ENCODE measurements at places on chromosomes 5 and 9. TPM values are rescaled to one million over a fixed set of nuclear protein-coding genes. Genes with fewer than 3 reads are reported as not detected.

GRCh38 chr5:36842087-36842486 lies 34.5 kb upstream of the NIPBL start:
- no peaks in the 10 kb centered on the region for H3K36me3 ChIP-seq
- H3K27me3 ChIP-seq, result no peaks in the 10 kb centered on the region
- no peak for DNase-seq

DNA sequence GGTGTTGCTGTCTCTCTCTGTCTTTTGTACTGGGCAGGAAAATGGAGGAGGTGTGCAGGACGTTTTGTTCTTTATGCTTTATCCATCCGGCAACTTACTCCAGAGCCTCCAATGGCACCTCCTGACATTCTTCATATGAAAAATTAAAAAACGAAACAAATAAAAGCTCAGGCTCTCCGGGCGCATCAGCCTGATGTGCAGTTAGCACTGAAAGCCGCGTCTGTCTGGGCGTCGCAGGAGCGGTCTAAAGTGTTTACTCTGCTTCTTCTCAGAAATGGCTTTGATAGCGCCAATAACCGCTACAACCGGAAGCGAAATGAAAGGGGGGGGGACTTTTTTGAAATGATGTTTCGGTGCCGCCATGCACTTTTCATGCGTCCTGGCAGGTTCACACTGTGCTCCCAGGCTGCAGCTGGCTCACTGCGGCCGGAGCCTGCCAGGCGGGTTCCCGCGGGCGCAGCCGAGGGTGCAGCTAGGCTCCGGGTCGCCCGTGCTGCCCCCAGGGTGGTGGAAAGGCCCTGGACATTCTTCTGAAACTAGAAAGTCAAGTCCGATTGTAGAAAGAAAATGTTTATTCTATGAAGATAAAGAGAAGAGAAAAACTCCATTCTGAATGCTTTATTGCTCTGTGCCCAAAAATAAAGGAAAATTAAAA lies 407.7 kb upstream of the IRX1 start:
- no peak overlapping the region for H3K4me3 ChIP-seq
- no peak for DNase-seq
- H3K36me3 ChIP-seq, result no peaks in the 10 kb centered on the region
- H3K4me1 ChIP-seq, result no peaks in the 10 kb centered on the region

GRCh38 chr5:73032635-73033034 lies 76.8 kb downstream of the FCHO2 start:
- no peak for DNase-seq
- no peaks in the 10 kb centered on the region for H3K27me3 ChIP-seq
- H3K36me3 ChIP-seq, result no peaks in the 10 kb centered on the region
- H3K4me1 ChIP-seq, result peaks cover 4% of the 10 kb centered on the region

DNA sequence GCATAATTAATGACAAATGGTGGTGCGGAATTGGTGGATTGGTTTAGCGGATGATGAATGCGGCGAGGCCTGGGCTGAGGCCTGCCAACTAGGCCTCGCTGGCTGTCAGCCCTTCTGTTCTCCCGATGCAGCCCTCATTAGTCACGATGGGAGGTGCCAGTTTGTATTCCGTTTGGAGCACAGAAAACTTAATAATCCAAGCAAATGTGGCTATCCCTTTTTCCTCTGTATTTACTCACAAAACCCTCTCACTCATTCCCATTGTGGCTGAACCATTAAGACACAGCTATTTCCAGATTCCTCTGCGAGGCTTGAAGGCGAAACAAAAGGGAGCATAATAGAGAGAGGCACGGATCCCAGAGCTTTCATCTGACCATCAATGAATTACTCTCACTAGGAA lies 114.3 kb downstream of the MVB12B start:
- H3K27me3 ChIP-seq, result no peaks in the 10 kb centered on the region
- no peak overlapping the region for H3K4me3 ChIP-seq
- H3K4me1 ChIP-seq, result no peaks in the 10 kb centered on the region
- H3K27ac ChIP-seq, result no peak overlapping the region
- H3K36me3 ChIP-seq, result no peaks in the 10 kb centered on the region

- no peaks in the 10 kb centered on the region for H3K4me1 ChIP-seq
- no peak overlapping the region for H3K27ac ChIP-seq
- H3K4me3 ChIP-seq, result no peak overlapping the region
- peak; percentile 42 for DNase-seq
Observed at GRCh38 chr5:179238628-179238970, 106.7 kb downstream of the ADAMTS2 start.

DNA sequence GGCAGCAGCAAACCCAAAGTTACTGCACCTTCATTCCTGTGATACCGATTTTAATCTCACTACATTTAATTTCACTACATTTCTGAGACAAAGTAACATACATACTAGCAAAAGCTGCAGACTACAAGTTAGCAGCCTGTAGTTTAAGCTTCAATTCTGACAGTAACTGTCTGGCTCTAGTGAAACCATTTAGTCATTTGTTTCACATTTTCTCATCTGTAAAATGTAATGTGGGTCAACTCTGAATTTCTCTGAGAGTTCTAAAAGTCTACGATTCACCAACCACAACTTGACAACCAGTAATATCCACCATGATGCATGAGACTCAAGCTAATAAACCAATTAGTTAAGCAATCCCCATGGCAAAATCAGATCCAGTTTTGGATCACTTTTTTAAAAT lies 408.9 kb downstream of the PDE4D start:
- peaks cover 54% of the 10 kb centered on the region for H3K4me1 ChIP-seq
- H3K27ac ChIP-seq, result no peak overlapping the region
- H3K4me3 ChIP-seq, result no peak overlapping the region
- H3K36me3 ChIP-seq, result no peaks in the 10 kb centered on the region
- no peak for DNase-seq
- H3K27me3 ChIP-seq, result no peaks in the 10 kb centered on the region

GRCh38 chr9:72363236-72363635 lies 1.8 kb downstream of the ZFAND5 start:
- H3K4me3 ChIP-seq, result peak overlapping the region; percentile 73
- H3K27me3 ChIP-seq, result no peaks in the 10 kb centered on the region
- peaks cover 42% of the 10 kb centered on the region for H3K4me1 ChIP-seq

GRCh38 chr9:73426269-73426668 lies 274.6 kb downstream of the ANXA1 start:
- DNase-seq, result no peak
- H3K4me3 ChIP-seq, result no peak overlapping the region
- no peaks in the 10 kb centered on the region for H3K4me1 ChIP-seq

DNA sequence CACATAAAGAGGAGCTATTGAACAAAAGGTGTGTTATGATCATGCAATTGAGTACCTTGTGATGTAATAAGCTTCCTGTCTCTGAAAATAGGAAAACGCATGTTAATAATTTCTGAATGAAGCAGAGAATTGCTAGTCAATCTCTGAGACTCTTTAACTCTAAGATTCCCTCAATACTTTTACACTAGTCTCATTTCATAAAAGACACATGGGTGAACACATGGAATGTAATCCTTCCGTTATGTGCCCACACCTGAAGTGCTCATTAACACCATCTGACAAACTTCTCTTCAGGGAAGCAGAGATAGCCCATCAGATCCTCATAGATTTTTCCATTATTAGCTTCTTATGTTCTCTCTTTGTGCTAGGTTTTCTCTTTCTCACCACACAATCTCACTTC lies 182.4 kb downstream of the TLR4 start:
- H3K27ac ChIP-seq, result no peak overlapping the region
- no peak for DNase-seq
- H3K27me3 ChIP-seq, result no peaks in the 10 kb centered on the region
- H3K36me3 ChIP-seq, result no peaks in the 10 kb centered on the region

DNA sequence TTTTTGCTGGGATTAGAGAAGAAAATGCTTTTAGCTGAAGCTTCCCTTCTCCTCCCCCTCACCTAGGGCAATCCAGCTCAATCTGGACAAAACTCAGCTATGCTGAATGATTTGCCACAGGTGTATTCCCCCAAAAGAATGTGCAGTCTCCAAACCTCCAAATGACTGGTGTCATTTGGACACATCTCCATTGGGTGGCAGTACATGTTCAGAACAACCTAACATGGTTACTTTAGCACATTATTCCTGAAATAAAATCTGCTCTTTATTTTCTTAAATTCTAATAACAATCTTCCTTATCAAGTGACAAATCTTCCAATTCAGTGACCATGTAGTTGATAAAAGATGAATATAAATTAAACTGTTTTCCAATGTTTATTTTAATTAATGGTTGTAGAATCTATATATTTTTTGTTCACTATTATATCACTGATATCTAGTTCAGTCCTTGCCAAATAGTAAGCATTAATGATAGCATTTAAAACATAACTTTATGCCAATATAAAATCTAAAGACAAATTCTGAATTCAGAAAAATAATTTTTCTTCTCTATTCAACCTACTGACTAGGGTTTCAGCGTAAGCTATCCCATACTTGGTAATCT lies 61.3 kb upstream of the MOCS2 start:
- no peak for DNase-seq
- no peaks in the 10 kb centered on the region for H3K36me3 ChIP-seq
- no peak overlapping the region for H3K4me3 ChIP-seq
- no peaks in the 10 kb centered on the region for H3K27me3 ChIP-seq
- peaks cover 25% of the 10 kb centered on the region for H3K4me1 ChIP-seq
- no peak overlapping the region for H3K27ac ChIP-seq

- no peak for DNase-seq
- H3K36me3 ChIP-seq, result no peaks in the 10 kb centered on the region
- H3K27me3 ChIP-seq, result no peaks in the 10 kb centered on the region
- H3K4me1 ChIP-seq, result no peaks in the 10 kb centered on the region
- no peak within 1 kb of the TSS for H3K4me3 ChIP-seq
Observed at GRCh38 chr9:21077781-21078180, at the start of gene IFNB1. Gene IFNB1, minus strand, starts transcription at chr9:21077942. Its CDS starts 73 bp downstream, at chr9:21077869.

- no peak overlapping the region for H3K4me3 ChIP-seq
- peaks cover 6% of the 10 kb centered on the region for H3K4me1 ChIP-seq
- H3K27me3 ChIP-seq, result no peaks in the 10 kb centered on the region
Observed at GRCh38 chr5:174531782-174532191, 192.6 kb upstream of the MSX2 start.

DNA sequence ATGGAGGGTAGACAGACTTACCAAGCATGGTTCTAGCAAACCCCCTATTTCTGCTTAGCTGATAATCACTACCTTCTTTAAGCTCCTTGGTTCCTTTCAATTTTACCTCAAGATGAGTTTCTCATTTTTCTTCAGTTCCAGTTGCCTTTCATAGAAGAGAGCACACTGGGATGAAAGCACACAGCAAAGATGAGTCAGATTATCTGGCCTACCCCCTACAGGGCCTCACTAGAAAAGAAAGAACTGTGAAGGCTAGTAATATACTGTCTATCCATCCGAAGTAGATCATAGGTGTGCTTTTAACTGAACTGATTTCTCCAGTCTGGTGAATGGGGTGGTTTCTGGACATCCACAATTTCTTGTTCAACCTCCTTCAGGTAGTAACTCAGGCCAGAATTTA lies 122.5 kb downstream of the TRPM3 start:
- no peaks in the 10 kb centered on the region for H3K27me3 ChIP-seq
- no peak overlapping the region for H3K27ac ChIP-seq
- no peaks in the 10 kb centered on the region for H3K36me3 ChIP-seq
- H3K4me3 ChIP-seq, result no peak overlapping the region

DNA sequence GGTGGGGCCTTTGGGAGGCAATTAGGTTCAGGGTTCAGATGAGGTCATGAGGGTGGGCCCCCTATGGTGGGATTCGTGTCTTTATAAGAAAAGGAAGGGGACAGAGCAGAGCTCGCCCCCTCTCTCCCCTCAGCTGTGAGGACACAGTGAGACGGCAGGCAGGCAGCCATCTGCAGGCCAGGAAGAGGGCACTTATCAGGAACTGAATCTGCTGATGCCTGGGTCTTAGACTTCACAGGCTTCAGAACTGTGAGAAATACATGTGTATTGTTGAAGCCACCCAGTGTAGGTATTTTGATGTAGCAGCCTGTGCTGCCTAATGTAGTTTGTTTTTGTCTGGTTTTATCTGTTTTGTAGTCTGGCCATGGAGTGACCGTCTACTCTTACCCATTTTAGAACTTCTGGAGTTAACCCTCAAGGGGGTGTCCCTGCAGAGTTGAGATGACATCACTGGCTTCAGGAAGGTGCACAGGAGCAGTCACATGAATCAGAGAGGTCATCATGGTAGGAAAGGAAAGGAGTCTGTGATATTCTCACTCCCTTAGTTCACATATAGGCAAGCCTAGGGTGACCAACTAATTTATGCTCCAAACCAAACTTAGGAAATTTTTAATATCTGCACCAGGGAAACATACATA lies 71.0 kb downstream of the LRRC70 start:
- H3K36me3 ChIP-seq, result no peaks in the 10 kb centered on the region
- no peaks in the 10 kb centered on the region for H3K27me3 ChIP-seq
- no peak overlapping the region for H3K27ac ChIP-seq
- H3K4me3 ChIP-seq, result no peak overlapping the region
- no peak for DNase-seq

DNA sequence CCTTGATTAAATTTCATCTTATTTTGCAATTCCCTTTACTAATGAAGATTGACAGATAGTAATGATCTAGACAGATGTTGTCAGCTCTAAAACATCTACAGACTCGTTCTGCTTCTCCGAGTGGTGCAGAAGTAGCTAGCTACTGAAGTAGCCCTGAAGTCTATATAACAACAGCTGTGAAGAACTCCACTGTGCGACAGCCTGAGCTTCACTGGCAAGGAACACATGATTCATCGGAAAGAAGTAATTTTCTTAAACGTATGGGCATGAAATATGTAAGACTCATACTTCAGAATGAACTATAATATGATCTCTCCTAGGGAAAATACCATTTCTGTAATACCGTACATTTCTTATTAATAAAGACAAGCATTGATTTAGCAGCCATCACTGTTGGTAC lies 96.2 kb downstream of the TRPM3 start:
- no peaks in the 10 kb centered on the region for H3K4me1 ChIP-seq
- H3K36me3 ChIP-seq, result no peaks in the 10 kb centered on the region
- DNase-seq, result no peak
- H3K27me3 ChIP-seq, result no peaks in the 10 kb centered on the region
- H3K4me3 ChIP-seq, result no peak overlapping the region

DNA sequence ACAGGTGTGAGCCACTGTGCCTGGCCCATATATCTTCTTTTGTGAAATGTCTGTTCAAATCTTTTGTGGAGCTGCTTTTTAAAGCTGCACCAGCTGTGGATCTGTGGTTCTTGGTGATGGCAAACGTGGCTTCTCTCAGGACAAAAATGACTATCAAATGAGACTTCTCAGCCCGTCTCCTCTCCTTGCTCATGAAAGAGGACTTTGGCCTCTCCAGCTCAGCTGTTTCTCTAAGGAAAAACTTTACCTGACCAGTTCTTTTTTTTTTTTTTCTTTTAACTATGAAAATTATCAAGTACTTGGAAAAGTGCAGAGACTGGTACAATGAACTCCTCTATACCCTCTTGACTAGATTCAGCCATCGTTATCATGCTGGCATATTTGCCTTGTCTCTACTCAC lies 44.8 kb downstream of the RALGPS1 start:
- peaks cover 3% of the 10 kb centered on the region for H3K36me3 ChIP-seq
- no peak overlapping the region for H3K4me3 ChIP-seq
- no peaks in the 10 kb centered on the region for H3K4me1 ChIP-seq
- no peaks in the 10 kb centered on the region for H3K27me3 ChIP-seq
- DNase-seq, result no peak
- no peak overlapping the region for H3K27ac ChIP-seq

Gene TMC1
- total RNA-seq, result not detected

Gene RLN1
- total RNA-seq, result not detected

Gene THBS4
- total RNA-seq, result 142 TPM

Gene MIER3
- total RNA-seq, result 16.1 TPM

Gene AGXT2
- not detected for total RNA-seq

Gene CIZ1
- total RNA-seq, result 116 TPM

Gene TRIM52
- total RNA-seq, result 12.8 TPM

Measured in sigmoid colon (tissue), 7 donors.